ENCODE measurements at places on chromosomes 12 and 14.

GRCh38 chr14:85575617-85575898, 45.6 kb downstream of the FLRT2 start:
- DNase-seq = no peak

GRCh38 chr14:23916004-23916403, 37.6 kb upstream of the DHRS4 start:
- DNase-seq = no peak

GRCh38 chr12:8483079-8483478, 27.3 kb downstream of the CLEC6A start:
- no peak for DNase-seq

GRCh38 chr14:90695997-90696660, 120.1 kb downstream of the TTC7B start:
- no peak for DNase-seq

- no peak for DNase-seq
These were observed 42.1 kb downstream of the KDM2B start for GRCh38 chr12:121538699-121539061.

- peak; percentile 79 for DNase-seq
These were observed 107.0 kb downstream of the PTCSC3 start for GRCh38 chr14:36069535-36069900.

- DNase-seq = no peak
These were observed 35.1 kb downstream of the DHX37 start for GRCh38 chr12:124953689-124954405.

DNA sequence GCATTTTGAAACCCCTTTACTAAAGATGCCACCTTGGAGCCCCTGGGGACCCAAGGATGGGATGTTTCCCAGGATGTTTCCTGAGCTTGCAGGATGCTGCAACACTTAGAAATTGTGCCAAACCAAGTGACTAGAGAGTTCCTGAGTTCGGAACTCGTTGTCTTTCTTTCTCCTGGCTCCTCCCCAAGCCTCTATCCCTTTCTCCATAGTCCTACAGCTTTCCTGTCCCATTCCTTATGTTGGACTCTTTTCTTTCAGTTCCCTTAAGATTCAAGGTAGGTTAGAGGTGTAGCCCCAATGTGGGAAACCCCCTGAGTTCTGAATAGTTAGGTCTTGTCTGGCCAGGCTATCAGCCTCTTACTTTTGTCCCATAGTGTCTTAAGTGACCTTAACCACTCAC, 1.4 kb upstream of the KIF5A start:
- DNase-seq = no peak

DNA sequence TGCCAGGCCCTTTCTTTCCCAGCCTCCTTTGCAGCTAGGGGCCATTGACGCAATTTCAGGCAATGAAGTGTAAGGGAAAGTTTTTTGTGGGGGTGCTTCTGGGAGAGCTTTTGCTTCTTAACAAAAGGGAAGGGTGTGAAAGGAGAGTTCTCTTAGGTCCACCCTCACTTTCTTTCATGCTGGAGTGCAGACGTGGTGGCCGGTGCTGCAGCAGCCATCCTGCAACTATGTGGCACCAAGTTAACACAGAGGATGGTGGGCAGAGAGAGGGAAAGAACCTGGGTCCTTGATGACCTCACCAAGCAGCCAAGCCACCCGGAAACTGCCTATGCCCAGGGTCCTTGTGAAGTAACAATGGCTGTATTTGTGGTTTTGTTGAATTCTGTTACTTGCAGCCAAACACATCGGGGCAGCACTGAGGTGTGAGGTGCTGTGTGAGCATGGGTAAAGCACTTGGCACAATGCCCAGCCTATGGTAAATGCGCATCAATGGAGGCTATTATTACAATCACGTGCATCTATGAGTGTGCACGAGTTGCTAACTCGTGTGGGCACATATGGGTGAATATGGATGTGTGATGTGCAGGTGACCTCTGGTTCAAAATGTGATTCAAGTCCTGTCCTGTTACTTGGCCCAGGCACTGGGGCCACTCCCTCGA, 122.6 kb downstream of the CALM1 start:
- no peak for DNase-seq

DNA sequence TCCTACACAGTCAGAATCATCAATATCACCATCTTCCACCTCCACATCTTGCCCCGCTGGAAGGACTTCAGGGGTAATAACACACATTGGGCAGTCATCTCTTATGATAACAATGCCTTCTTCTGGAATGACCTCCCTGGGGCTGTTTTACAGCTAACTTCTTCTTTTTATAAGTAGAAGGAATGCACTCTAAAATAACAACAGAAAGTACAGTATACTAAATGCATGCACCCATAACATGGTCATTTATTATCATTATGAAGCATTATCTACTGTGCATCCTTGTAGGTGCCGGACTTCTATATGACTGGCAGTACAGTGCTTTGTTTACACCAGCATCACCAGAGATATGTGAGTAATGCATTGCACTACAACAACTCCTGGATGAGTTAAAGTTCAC, 19.0 kb upstream of the NUAK1 start:
- no peak for DNase-seq

- no peak for DNase-seq
These were observed 63.2 kb upstream of the PNMA1 start for GRCh38 chr14:73777420-73777819.

DNA sequence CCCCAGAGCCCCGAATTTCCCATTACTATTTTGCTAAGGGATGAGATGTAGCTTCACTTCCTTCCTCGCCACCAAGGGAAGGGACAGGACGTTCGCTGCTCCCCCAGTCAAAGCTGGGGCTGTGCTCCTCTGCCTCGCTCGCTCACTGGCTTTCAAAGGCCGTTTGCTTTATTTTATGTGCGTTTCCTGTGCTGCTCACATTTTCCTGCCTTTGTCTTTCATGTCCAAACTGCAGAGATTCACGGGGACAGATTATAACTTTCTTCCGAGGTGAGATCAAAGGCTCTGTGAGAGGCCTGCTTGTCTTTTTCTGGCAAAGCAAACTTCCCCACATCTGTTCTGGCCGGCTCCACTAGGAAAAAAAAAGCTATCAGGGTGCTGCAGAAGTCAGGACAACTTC, 76.0 kb upstream of the FZD10 start:
- DNase-seq = no peak

- DNase-seq = no peak
These were observed 146.4 kb upstream of the PRICKLE1 start for GRCh38 chr12:42735861-42736361.

DNA sequence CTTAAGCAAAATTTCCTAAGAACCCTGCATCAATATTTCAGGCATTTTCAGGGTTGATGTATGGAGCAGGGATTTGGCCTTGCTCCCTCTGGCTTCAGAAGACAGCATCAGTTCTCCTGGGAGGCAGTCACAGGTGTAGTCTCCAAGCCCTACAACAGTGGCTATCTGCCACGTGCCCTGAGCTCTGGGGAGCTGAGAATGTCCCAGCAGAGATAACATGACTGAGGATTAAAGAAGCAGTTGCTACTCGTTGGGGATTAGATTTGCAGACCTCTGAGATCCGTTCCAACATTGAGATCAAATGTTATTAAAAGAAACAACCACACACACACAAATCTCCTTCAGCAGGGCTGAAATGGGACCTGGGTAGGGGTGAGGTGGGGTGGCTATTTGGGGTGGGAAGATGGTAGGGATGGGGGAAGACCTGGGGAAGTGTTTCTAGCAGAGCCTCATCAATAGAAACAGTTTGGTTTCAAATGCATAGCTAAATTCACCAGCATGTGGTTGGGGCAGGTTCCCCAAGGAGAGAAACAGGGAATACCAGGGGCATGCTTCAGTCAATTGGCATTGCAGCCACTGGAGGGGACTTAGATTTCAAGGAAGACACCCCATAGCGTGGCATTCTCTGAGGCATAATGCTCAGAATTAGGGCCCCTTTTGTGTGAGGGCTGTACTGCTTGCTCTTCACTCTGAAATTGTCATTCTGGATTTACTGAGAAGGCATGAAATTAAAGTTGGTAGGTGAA, 15.2 kb upstream of the FAM234B start:
- DNase-seq = no peak

DNA sequence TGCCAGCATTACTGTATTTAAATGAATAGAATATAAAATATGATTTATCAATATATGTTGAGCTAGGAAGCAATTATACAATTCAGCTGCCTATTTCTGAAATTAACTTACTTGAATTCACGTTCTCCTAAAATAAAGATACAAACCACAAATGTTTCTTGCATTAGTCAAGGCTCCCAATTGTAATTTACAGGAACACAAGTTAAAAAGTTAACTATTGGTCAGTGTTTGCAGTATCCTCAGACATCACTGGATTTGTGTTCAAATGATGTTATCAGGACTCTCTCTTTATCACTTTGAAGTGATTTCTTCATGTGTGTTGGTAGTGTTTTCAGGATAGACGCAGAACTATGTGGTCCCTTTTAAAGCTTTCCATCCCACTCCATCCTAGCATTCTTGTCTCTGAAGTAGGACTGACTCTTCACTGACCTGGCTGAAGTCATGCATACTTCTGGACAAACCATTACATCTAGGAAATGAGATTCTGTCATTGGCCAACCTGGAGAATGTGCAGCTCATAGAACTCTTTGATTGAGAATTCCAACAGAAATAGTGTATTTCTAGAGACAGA, 156.1 kb downstream of the KICS2 start:
- no peak for DNase-seq

GRCh38 chr14:21233457-21234076, 35.7 kb downstream of the HNRNPC start:
- no peak for DNase-seq

DNA sequence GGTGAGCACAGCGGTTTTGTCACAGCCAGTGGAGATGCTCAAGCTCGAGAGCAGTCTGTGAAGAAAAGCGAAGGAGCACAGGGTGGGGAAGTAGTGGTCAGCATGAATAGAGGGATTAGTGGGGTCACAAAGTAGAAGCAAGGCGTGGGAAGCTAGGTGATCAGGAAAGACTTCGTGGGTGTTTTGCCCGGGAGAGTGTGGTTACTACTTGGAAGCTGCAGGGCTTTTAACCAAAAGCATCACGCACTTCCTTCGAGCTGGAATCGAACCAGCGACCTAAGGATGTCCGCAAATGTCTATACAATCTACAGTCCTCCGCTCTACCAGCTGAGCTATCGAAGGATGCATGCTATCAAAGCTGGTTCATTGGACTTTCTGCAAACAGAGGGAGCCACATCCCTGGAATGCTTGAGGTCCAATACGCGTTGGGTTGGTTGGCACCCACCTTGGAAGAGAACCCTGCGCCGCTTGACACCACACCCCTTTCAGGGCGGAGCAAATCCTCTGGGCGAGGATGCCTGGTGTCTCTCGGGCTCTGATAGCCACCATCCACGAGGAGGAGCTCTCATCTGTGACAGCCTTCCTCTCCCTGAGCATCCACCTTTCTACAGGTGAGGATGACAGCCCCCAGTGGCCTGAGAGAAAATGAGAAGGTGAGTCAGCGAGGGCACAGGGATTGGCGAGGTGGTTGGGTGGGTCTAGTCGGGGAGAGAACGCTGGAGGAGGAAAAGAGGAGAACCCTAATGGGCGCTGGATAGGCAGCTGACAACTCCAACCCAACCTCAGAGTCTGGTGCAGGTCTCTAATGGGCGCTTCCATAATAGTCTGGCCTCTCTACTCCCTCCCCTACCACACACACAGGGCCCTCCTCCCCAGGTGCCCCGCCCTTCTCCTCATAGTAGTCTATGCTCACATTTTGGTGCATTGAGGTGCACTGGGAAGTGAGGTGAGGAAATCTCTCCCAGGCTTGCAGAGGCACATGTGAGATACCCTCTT, 16.0 kb upstream of the OR6S1 start:
- peak; percentile 96 for DNase-seq

- DNase-seq = no peak
These were observed 86.3 kb downstream of the TMEM132C start for GRCh38 chr12:128353301-128353700.

- no peak for DNase-seq
These were observed 9.2 kb downstream of the NDUFA12 start for GRCh38 chr12:94994312-94994711.

GRCh38 chr12:46825591-46826414, at the start of gene SLC38A4:
Gene SLC38A4, minus strand, starts transcription at chr12:46825997. Its CDS starts 32,926 bp downstream, at chr12:46793071.
- DNase-seq = no peak

- no peak for DNase-seq
These were observed 254.7 kb upstream of the TBX3 start for GRCh38 chr12:114938487-114939210.

GRCh38 chr12:193261-193660, 20.7 kb downstream of the SLC6A12 start:
- no peak for DNase-seq

DNA sequence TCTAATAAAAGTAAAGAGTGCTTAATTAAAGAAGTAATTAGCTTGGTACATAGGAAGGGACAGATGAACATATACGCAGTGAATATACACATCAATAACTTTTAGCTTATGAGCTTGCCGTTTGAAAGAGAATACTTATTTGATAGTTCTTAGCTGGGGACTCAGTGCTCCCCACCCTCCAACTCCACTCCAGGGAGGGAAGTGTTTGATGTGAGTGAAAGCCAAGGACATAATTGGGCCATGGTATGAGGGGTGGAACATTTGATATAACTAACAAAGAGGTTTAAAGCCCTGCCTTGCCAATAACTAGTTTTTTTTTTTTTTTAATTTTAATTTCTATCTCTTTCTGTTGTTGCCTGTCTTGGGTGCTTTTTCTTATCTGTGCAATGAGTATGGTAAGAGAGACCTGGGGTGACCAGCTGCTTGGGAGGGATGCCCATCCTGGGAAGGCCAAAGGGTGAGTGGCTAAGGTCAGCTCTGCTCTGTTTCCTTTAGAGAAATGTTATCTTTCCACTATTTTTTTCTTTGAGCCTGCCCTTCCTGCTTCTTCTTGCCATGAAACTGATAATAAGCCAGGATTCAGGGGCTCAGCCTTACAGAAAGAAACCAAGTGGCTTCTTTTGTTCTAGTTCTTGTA, 132.8 kb upstream of the CPSF6 start:
- no peak for DNase-seq

DNA sequence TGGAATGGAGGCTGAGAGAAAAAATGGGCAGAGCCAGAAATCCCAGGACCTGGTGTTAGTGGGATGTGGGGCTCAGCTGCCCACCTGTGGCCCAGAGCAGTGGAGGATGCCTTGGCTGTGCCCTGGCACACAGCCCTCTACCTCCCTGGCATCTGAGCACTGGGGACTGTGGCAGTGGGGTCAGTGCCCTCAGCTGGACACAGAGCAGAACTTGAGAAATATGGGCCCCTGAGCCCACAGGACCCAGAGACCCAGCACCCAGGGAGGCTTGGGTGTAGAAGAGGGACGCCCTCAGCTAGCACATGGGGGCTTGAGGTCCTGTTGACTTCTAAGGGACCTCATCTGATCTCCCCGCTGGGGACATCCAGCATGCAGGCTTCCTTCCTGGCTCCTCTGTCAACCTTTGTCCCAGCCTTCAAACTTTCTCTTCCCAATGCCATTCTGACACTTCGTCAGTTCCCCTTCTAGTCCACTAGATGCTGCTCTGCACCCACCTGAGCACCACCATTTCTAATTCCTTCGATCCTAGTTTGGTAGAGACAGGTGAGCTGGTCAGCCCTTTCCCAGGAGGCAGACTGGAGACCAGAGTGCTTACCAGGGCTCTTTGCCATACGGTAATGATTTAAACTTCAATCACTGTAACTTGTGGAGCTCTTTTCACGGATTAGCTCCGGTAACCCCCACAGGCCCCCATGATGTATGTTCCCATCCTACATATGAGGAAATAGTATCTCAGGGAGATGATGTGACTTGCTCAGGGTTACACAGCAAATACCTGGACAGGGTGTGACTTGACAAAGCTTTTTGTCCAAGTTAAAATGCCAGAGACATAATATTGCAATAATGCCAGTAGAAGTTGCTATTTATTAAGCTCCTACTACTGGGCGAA, 143.7 kb downstream of the ASCL4 start:
- peak; percentile 48 for DNase-seq

GRCh38 chr12:124314766-124315165, 19.9 kb downstream of the RFLNA start:
- DNase-seq = no peak

GRCh38 chr14:81625343-81625742, 91.7 kb upstream of the SEL1L start:
- DNase-seq = no peak

- DNase-seq = no peak
These were observed 39.9 kb upstream of the MSRB3 start for GRCh38 chr12:65238609-65239008.
